ENCODE measurements at places on chromosomes 5 and 9.

DNA sequence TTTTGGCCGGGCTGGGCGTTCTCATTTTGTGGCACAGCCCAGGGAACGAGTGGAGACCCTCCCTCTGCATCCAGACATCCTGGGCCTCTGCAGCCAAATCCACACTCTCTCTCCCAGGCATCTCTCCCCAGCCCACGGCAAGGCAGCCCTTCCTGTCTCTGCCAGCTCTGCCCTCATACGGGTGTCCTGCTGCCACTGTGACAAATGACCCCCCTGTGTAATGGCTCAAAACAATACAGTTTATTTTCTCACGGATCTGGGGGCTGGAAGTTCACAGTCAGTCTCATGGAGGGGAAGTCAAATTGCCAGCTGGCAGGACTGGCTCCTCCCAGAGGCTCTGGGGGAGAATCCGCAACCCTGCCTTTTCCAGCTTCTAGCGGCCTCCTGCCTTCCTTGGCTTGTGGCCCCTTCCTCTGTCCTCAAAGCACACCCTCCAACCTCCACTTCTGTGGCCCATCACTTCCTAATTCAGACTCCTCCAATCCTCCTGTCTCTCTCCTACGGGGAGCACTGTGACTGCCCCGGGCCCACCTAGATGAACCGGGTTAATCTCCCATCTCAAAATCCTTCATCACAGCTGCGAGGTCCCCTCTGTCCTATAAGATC, 70.2 kb upstream of the COL5A1 start:
- no peak for DNase-seq

DNA sequence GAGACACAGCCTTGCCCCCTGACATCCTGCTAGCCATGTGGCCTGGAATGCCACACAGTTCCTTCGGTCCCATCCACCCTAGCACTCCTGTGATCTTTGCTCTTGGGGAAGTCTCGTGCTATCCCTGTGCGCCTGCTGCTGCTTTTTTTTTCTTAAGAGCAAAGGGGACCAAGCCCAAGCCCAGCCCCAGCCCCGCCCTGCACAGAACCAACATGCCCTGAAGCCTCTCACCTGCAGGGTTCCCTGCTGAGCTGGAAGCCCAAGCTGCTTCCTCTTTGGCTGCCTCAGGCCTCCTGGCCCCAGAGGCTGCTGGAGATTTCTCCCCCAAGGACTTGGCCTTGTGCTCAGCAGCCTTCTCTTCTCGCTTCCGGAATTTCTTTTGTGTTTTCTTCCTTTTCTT, 1.8 kb downstream of the SURF6 start:
- DNase-seq, result no peak

GRCh38 chr9:125262294-125262991, 817 bp downstream of the GAPVD1 start:
- peak; percentile 33 for DNase-seq

GRCh38 chr5:162638849-162639248, 571.3 kb downstream of the GABRG2 start:
- no peak for DNase-seq

- DNase-seq, result no peak
These were observed 165.1 kb downstream of the RNF180 start for GRCh38 chr5:64330728-64331231.

All from CD4-positive, alpha-beta T cell treated with Interleukin-17A for 1 hour (primary cell).